ENCODE measurements at places on chromosomes 7 and 10.

GRCh38 chr10:84265418-84265817 lies 20.6 kb downstream of the RGR start:
- no peak for DNase-seq

- DNase-seq, result no peak
Observed at GRCh38 chr10:88608780-88609179, 22.2 kb downstream of the LIPJ start.

- DNase-seq, result no peak
Observed at GRCh38 chr7:26782501-26782900, 81.9 kb downstream of the SKAP2 start.

DNA sequence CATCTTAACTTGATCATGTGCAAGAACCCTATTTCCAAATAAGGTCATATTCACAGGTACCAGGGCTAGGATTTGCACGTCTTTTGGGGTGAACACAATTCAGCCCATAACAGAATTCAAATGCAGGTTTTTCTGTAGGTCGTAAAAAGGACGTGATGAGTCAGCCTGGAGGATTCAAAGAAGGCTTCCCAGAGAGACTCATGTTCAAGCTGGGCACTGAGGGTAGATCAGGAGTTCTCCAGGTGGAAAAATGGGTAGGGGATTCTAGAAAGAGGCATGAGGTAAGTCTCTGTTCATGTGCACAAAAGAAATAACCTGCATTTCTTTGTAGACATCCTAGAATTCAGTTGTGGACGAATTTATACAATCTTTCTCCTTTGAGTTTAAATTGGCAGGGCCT lies 160.4 kb downstream of the RPS24 start:
- no peak for DNase-seq

DNA sequence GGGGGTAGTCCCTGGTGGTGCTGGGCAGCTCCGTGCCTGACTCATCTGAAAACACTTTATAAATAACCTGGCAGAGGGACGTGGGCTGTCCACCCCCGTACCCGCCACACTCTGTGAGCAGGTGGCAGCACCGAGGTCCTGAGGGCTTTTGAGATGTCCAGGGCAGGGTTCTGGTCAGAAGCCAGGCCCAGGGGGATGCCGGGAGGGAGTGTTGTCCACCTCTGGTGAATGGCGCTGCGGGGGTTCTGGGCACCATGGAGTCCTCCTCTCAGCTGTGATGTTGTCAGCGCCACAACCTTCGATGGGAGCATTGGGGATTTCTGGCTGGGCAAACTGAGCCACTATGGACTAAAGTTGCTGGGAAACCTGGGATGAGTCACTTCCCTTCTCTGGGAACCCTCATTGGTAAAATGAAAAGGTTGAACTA lies 27.4 kb upstream of the GOLGA7B start:
- DNase-seq, result no peak

DNA sequence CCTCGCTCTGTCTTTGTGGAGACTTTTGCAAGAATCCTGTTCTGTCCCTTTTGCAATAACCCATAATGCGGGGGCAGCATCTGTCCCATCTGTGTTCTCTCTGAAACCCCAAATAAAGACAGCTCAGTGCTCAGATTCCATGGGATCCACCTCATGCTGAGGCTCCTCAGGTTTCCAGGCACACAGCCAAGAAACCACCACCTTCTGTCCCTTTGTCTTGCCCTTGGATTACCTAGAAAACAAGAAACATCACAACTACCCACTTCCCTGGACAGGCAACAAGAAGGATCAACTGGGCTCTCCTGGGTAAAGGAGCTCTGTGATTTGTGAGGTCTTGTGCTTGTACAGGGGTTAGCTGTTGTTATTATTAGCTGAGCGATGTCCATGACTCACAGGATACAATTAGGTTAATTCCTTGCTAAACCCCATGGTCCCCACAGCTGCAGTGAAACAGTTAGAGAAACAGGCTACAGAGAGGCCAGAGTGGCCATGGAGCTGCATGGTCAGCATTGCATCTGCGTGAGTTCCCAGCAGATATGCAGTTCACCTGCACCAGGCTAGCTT lies 50.2 kb downstream of the CXCL12 start:
- no peak for DNase-seq

- no peak for DNase-seq
Observed at GRCh38 chr7:75850235-75850634, 28.6 kb upstream of the RHBDD2 start.

DNA sequence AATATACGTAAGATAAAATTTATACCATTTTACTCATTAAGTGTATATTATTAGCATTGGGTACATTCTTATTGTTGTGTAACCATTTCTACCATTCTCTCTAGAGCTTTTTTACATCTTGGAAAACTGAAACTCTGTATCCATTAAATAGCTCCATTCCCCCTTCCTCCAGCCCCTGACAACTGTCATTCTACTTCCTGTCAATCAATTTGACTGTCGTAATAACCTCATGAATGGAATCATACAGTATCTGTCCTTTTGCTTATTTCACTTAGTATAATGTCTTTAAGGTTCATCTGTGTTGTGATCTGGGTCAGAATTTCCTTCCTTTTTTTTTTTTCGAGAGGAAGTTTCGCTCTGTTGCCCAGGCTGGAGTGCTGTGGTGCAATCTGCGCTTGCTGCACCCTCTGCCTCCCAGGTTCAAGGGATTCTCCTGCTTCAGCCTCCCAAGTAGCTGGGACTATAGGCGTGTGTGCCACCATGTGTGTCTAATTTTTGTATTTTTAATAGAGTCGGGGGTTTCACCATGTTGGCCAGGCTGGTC lies 15.6 kb downstream of the ZRANB1 start:
- DNase-seq, result no peak

DNA sequence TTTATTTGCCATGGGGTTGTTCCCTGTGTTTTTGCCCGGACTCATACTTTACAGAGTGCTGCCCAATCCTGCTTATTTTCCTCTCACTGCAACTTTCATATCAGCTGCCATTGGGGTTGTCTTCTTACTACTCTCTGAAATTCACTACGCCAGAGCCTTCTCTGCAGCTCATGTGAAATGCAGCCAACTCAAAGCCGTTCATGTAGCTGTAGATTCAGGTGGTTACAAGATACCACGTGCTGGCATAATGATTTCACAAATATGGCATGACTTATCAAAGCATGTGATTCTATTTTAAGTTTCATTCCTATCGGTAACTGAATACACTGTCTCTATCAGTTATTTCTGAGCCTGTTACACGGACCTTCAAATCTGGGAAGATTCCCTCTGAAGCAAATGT lies 130.3 kb upstream of the WNT16 start:
- no peak for DNase-seq

DNA sequence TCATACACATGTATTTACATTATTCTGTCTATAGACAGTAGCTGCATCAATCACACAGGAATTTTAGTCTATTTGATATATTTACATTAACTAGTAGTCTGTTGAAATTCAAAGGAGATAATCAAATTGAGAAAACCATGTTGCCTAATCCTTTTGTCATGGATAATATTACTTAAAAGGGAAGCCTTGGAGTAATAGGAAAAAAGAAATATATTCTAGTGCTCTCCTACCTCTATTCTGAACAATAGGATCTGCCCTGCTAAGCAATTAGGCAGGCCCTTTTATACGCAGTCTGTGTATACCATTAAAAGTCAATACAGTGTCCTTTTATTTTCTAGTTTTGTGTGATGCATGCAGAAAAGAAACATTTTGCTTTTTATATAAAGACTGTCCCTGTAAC lies 24.5 kb downstream of the UMAD1 start:
- no peak for DNase-seq

DNA sequence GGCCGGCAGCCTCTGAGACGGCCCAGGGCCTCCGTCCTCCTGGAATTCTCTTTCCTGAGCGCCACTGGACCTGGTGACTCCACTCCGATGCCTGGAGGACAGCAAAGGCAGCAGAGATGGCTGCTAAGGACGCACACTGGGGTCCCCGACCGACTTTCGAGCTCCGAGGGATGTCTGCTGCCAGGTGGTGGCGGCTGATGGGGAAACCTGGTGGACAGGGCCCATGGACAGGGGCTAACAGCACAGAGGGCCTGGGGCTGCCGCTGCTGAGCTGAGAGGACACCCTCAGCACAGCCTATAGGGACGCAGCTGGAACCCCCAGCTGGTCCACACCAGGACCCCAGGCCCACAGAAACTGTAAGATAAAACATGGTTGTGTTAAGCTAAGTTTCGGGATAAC lies 366.3 kb downstream of the DNAJB6 start:
- no peak for DNase-seq

- DNase-seq, result no peak
Observed at GRCh38 chr10:130757271-130757670, 554.2 kb downstream of the TCERG1L start.

DNA sequence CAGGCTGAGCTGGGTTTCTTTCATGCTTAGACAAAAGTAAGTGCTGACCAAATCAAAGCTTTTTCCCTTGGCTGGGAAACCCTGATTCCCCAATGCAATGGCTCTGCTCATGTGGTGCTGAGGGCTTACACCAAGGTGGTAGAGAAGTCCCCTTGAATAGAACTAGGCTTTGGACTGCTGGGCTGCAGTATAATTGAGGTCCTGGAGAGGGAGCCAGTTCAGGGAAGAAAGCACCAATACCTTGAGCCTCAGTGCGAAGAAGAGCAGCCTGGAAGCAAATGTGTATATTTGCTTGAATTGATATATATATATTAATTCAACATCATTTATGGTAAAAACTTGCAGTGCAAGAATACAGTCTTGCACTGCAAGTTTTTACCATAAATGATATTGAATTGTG lies 391.1 kb downstream of the RPS24 start:
- peak; percentile 30 for DNase-seq

DNA sequence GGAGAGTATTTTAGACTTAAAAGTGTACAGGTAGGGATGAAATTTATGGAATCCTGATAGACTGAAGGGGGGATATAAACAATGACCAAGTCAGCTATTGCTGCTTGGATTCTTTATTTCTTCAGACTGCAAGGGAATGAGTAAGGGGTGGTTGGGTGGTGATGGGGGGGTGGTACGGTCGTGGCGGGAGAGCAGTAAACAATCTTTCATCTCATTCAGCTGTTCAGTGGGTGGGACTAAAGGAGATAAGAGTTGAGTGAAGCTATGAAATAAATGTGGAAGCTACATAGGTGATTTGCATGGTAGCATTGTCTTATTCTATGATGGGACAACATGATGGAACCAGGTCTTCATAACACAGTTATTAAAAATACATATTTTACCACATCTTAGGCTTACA lies 1.8 kb downstream of the SEPTIN7 start:
- no peak for DNase-seq

DNA sequence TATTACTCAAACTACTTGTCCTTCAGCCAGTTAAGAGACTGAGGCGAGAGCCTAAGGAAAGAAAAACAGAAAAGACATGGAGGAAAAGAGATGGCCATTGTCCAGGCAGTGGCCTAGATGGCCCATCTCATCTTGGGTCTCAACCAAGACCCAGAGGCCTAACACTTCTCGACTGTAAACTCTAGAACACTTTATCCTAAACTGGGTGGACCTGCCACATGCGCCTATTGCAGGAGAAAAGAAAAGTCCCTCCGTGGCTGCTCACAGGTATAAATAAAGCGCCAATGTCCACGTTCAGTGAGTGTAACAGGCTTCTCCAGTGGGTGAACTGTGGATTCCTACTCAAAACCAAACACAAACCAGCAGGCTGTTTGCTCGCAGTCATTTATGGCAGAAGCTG lies 92.7 kb upstream of the DDC start:
- no peak for DNase-seq

DNA sequence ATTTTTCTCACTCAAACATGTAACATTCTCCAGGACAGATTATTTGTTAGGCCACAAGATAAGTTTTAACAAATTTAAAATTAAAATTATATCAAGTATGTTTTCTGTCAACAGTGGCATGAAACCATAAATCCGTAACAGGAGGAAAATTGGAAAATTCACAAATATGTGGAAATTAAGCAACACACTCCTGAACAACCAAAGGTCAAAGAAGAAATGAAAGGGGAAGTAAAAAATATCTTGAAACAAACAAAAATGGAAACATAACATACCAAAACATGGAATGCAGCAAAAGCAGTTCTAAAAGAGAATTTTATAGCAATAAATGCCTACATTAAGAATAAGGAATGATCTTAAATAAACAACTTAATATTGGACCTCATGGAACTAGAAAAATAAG lies 147.3 kb downstream of the ZEB1 start:
- no peak for DNase-seq

- DNase-seq, result no peak
Observed at GRCh38 chr7:88545663-88546062, 213.8 kb upstream of the ZNF804B start.

DNA sequence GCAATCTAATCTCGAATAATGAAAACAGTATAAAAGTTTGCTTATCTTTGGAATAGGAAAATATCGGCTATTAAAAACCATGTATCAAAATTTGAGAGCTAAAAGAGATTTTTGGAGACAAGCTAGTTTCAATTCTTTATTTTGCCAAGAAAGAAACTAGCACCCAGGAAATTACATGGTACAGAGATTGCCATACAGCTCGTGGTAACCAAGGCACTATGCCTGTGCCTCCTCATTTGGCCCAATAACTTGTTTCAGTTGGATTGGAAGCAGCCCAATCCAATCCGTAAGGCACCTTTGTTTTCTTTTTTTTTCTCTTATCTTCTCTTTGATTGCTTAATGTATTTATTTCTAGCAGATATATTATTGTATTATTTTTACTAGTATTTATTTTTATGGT lies 55.0 kb downstream of the GNAI1 start:
- no peak for DNase-seq

DNA sequence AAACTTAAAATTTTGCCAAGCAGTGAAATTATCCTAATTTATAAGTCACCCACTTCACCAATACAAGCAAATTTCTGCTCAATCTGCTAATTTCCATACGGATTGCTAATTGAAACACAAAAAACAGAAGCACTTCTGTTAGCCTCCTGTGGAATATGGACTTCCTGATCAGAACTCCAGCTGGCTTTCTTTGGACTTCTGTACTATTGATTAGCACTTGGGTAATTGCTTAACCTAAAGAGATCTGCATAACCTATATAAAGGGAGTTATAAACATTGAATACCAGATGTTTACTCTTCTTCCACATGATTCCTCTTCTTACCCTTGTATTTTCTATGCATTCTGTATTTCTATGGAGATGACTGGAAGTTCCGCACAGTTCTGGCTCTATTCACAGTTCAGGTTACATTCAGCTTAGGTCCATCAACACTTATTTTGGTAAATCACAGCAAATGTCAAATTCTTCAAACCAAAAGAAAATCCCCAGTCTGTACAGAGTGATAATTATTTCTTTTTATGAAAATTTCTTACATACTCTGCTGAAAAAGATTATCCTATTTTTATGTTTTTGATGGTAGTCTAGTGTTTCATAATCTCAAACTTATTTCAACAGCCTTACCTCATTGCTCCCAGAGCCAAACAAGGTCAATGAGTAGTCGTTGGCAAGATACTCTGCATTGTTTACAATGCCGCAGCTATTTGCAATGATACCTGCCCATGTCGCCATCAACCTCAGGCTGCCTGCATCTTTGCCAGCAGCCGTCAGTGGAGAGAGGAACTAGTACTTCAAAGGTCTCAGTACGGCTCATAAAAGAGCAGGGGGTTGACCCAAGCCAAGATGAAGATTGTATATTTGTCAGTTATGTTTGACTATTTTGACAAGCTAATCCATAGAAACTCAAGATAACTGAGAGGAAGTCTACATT lies 225.6 kb downstream of the AHR start:
- peak; percentile 12 for DNase-seq

All from HuH-7.5 (cell line).